ENCODE measurements at places on chromosomes 5 and 9.

DNA sequence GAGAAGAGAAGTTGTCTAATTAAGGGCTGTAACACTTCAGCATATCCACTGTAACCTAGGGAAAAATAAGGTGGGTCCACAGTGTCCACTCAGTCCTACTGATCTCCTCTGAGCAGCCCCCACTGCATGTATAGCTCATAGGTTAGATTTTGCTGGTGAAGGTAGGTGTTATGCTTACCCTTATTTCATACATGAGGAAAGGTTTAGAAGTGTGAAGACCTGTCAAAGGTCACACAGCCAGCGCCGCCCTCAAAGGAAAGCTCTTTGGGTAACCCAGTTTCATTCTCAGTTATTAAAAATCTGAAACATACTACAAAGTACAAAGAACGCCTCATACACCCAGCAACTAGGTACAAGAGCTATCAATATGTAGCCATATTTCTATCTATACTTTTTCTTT is 87.2 kb downstream of the TLE4 start:
- no peak for DNase-seq

DNA sequence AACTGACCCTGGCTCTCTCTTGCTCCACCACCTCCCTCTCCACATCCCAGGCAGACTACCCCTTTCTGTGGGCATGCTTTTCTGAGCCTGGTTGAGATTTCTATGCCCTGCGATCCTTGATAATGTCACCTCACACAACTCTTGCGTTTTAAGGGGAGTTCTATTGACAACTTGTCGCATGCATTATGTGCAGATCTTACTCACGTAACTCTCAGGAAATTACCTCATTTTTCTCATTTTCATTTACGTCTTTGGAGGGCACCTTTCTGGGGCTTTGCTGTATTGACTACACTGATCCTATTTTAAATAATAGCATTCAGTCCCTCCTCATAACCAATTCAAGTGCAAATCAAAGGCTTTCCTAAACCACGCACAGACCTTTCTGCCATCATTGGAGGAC is 140.4 kb upstream of the WWC1 start:
- DNase-seq: no peak

DNA sequence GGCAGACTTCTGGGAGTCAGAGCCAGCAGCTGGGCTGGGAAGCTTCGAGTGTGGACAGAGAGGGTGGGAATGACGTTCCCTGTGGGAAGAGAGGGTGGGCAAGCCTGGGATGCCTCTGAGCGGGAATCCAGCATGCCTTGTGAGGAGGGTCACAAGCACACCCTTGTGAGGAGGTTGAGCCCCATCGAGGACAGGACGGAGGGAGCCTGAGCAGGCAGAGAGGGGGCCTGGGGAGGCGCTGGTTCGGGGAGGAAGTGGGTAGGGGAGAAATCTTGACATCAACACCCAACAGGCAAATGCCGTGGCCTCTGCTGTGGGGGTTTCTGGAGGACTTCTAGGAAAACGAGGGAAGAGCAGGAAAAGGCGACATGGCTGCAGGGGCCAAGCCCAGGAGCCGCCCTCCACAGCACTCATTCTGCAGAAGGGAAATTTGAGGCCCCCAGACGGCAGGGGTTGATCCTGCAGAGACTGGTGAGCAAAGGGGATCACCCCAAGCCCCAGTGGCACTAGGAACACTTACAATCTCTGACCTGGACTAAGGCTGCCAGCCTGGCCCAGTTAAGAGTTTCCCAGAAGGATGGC is 1.1 kb upstream of the IL13 start:
- DNase-seq: no peak

DNA sequence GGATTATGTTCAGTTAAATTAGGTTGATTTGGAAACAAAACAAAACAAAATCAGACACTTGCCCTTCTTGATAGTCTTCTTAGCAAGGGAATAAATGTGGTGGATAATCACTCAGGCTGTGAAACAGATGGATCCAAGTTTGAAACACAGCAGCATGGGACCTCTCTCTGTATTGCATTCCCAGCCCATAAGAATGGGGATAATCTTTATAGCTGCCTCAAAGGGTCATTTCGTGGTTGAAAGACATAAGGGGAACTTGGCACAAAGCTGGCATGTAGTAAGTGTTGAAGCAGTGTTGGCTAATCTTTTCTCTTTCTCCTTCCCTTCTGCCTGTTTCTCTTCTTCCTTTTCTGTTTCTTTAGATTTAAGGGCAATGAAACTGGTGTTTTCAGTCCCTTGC is 333.9 kb upstream of the TLE4 start:
- DNase-seq: no peak

DNA sequence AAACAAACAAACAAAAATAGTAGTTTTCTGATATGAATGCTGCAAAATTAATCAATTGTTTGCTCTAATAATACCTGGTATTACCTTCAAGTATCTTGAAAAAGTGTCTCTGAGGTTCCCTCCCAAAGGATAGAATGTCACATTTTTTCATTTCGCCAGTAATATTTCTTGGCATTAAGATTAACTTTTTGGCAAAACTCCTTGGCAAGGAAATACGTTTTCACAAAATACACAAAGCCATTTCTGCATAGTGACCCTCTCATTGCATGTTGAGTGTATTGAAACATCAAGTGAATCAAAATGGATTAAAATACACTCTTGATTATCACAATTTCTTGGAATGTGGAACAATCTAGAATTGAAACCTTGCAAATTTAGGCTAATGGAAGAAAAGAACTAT is 230.5 kb downstream of the ATPSCKMT start:
- DNase-seq: no peak

DNA sequence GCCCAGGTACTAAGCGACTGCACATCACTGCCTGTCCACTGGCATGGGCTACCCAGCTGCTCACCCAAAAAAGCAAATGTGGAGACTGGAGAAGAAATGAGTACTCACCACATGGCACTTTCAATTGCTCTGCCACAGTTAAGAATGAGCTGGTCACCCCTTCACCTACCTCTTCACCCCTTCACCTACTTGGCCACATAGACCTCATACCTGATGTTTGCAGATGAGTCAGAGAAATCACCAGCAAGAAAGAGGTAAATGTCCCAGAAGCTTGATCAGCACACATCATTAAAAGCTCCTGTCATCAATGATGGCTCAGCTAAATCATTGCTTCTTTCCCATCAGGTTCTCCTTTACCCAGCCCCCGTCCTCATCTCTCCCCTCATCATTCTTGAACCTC is 7.6 kb upstream of the PRUNE2 start:
- DNase-seq: no peak

DNA sequence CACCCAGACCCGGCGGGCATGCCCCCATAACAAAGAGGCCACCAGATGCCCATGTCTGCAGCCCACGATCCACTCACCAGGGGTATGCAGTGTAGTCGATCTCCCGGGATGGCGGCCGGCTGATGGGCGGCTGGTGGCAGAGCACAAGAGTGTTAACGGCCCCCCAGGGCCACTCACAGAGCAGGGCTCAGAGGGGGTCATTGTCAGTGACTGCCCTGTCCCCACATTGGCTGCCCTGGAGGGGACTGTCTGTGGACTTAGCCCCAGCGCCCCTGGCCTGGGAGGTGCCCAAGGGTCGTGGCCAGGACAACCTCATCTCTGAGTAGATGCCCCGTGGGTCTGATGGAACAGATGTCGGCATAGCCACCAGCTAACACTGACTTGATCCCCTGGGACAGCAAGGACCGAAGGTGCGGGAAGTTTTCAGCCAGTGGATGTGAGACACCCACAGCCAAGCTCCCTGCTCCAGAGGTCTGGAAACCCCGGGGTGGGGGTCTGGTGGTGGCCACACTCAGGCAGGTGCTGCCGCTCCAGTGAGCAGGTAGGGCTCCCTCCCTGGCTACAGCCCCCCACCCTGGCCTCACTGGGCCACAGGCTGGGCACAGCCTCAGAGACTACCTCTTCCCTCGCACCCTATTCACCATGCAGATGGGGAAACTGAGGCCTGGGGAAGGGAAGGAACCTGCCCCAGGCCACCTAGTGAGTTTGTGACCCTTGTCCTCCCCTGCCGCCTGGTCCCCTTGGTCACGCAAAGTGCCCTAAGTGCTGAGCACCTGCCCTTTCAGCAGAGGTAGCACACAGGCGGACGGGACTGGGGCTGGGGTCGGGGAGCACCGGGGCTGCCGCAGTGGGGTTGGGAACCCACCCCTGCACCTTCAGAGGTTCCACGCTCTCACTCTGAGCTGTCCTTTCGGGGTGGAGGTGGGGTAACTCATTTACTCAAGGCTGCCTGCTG is 38.1 kb upstream of the SARDH start:
- DNase-seq: no peak

DNA sequence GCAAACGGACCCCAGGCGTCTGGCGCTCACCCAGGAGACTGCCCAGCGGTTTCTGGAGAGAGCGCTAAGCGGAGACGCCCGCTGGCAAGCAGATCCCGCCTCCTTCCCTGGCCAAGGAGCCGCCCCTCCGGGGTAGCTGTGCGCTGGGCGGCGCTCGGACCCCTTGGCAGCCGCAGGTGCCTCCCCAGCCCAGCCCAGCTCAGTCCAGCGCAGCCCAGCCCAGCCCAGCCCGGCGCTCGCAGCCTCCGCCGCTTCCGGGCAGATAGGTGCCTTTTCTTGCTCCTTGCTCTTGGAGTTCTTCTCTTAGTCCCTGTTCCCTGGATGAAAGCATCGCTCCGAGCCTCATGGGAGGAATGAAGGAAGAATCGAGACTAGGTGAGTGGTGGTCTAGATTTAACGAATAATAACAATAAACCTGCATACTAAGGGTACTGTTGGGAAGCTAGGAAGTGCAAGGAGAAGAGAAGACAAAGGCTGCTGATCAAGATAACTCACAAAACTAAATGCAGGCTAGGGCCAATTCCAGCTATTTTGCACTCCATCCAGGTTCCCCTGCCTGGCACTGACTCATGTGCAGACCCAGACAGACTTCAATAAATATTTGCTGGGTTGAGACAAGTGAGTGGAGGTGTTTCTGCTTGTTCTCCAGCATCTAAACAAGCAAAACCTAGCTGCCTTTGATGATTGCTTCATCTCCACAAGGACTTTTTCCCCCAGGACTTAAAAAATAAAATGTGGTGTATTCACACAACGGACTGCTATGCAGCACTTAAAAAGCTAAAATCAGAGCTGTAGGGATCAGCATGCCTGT is at the start of gene STK32A:
TSS of gene STK32A (plus strand) at position 202 of the 811 bp plus-strand sequence. CDS start 4,609 bp downstream, outside the sequence.
- DNase-seq: peak; percentile 70
